Stromal cell of bone marrow (primary cell): ENCODE measurements at places on chromosomes 7 and 10.

- DNase-seq: peak; percentile 49
Measured at GRCh38 chr10:122113161-122113944, 124.4 kb downstream of the TACC2 start.

GRCh38 chr7:94654783-94655125 lies 1.2 kb downstream of the SGCE start:
- no peak for DNase-seq

- DNase-seq: peak; percentile 92
Measured at GRCh38 chr7:81638198-81638597, 131.6 kb downstream of the HGF start.

DNA sequence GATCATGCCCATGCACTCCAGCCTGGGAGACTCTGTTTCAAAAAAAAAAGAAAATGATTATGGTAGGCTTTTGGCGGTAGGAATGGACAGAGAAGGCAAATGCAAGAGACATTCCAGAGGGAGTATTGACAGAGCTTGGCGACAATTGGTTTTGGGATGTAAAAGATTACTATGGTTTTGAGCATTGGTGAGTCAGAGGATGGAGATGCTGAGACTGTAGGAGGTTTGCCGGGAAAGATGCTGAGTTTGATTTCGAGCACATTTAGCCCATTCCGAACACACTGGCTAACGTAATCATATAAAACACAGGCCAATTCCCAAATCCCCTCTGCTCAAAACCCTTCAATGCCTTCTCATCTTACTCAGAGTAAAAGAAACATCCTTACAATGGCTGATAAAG lies 161.6 kb upstream of the MKLN1 start:
- no peak for DNase-seq

- DNase-seq: no peak
Measured at GRCh38 chr10:127149501-127150081, 46.8 kb downstream of the INSYN2A start.

GRCh38 chr10:124619195-124619594 lies 125.0 kb downstream of the FAM53B start:
- no peak for DNase-seq

- DNase-seq: no peak
Measured at GRCh38 chr10:25912866-25913265, 21.2 kb upstream of the MYO3A start.

GRCh38 chr7:157046681-157047080 lies 36.2 kb upstream of the MNX1 start:
- peak; percentile 23 for DNase-seq

DNA sequence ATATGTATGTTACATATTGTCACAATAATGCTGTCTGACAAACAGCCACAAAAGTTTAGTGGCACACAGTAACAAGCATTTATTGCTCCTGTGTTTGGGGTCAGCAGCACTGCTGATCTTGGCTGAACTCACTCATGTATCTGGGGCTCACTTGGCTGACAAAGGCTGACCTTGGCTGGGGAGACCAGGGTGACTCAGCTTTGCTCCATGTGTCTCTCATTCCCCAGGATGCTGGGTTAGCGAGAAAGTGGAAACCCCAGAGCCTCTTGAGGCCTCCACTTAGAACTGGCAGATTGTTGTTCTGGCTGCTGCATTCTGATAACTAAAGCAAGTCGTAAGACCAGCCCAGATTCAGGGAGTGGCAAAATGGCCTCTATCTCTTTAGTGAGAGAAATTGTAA lies 217.3 kb upstream of the HABP2 start:
- peak; percentile 66 for DNase-seq

DNA sequence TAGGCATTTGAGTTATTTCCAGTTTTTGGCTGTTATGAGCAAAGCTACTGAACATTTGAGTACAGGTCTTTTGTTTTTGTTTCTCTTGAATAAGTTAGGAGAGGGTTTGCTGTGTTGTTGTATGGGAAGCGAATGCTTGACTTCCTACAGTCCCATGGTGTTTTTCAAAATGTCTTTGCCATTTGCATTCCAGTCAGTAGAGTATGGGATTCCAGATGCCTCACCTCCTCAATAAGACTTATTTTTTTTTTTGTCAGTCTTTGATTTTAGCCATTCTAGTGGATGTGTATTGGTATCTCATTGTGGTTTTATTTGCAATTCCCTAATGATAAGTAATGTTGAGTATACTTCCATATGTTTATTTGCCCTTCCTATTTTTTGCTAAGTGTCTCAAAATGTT lies 19.4 kb downstream of the CDK13 start:
- DNase-seq: no peak

DNA sequence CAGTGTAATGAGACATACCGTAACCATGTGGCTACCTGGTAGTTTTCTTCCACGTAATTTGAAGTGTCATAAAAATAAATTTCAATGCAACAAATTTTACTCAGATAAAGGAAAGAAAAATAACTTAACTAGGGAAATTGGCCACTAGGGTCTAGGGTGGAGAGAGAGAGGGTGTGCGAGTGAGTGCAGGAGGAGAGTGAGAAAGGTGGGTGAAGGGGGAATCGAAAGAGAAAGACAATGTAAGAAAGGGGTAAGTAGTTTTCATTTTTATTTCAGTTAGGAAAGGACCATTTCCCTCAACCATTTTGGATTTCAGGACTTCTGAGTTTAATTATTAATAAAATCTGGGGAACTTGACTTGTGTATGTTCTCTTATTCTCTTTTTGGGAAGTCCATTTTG lies 27.7 kb upstream of the GLI3 start:
- no peak for DNase-seq

DNA sequence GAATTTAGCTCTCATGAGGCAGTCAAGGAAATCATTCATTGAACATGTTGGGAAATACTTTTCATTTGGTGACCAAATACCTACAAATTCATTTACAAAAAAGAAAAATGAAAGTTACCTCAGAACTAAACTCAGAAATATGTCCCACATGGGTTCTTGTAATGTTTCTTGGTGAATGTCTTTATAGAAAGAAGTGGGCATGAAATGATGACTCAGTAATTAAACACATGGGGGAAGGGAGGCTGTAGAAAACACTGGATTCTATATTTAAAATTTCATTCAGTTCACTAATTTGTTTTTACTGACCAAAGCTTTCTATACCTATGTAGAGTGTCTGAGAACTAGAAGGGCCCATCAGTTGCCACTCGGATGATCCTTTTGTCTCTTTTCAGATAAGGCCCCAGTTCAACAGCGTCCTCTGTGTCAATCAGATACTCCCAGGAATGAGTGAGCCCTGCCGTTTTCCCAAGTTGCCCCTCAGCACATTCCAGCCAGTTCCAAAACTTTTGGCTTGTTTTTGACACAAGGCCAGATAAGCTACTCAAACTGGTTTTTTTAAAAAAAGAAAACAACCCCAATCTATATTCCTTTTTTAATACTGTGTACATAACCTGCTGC lies 49.3 kb upstream of the AGBL3 start:
- no peak for DNase-seq

DNA sequence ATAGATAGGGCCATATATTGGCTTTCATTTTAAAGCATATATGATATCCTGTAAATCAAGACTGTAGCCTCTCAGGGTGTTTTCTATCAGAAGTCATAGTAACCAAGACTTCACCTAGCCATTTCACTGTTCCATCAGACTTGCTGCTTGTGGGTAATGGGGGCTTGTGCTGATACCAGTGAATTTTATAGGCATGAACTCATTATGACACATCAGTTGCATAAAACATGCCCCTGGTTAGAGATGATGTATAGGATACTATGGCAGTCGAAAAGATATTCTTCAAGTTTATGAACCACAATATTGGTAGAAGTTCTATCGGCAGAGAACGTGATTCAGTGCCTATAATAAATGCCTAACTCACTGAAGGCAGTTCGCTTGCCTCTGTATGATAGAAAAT lies 206.4 kb downstream of the ITGB1 start:
- DNase-seq: no peak

GRCh38 chr7:93620057-93620456 lies 45.5 kb upstream of the CALCR start:
- DNase-seq: no peak

GRCh38 chr7:136940917-136941316 lies 72.5 kb downstream of the CHRM2 start:
- no peak for DNase-seq

DNA sequence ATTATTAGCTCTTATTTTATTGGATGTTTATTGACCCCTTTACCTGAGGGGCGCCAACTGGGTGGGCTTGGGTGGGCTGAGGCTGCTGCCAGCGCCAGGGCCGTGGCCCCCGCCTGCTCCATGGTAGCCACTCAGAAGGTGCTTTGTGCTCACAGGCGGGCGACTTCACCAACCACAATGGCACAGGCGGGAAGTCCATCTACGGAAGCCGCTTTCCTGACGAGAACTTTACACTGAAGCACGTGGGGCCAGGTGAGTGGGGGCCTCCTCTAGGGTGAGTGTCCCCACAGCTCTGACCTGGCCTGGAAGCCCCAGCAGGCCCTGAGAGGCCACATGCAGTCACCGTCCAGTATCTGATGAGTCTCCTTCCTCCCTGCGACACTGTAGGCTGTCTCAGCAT lies 4.1 kb downstream of the PPIF start:
- DNase-seq: no peak

DNA sequence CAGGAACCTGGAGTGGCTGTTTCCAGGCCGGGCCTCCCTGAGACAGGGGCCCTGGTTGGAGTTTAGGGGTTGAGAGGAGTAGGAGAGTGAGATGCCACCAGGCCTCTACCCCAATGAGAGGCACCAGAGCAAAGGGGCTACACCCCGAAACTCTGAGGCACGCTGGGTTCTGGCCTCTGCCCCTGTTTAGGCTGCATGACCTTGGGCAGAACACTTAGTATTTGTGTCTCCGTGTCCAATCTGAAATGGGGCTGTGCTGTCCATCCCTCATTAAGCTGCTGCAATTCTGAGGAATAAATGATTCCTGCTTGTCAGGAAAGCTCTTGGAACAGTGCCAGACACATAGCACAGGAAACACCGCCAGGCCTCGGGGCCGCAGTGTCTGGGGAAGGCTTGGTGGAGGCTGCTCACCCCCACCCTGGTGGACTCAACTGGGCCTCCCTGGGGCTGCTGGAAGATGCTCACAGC lies 40.5 kb upstream of the SAMD8 start:
- no peak for DNase-seq

DNA sequence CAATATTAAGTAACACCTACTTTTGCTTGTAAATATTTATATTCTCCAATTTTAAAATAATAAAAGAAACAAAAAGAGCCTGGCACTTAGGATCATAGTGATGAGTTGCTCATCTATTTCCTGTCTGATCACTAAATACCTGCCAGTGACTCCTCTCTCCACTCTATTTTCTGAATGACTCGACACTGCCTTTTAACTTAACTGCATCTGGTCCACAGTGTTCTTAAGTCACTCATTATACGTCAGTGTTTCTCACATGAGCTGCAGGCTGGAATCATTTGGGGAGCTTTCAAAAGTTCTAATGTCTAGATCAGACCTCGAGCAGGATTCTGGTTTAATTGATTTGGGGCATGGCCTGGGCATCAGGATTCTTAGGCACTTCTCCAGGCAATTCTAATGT lies 78.0 kb upstream of the AGBL3 start:
- no peak for DNase-seq

DNA sequence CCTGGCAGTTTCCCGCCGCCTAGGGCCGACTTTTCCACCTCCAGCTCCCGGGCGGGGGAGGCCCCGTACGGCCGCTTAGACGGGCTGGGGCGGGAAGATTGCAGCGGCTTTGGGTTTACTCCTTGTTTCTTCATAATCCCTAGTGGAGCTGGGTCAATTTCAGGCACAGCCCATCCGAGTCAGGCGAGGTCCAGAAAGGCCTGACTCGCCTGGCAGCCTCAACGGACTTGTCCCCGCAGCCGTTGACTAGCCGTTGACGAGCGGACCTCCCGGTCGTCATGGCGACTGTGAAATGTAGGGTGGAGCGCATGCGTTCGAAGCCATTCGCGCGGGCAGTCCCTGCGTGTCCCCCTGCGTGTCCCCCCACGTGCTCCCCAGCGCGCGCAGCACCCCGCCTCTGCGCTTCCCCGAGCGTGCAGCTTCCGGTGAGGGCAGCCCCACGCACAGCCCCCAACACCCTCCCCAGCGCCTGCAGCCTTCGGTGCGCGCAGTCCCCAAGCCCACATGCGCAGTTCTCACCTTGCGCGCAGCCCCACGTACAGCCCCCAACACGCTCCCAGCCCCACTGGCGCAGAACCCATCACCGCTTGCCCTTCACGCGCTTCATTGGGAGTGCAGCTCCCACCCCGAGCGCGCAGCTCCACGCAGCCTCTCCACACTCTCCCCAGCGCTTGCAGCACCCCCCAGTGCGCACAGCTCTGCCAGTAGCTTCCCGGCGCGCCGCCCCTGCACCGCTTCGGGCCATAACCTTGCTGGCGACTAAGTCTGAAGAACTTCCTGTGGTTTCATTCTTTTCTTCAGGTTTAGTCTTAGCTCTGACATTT lies 67.8 kb downstream of the TBX20 start:
- DNase-seq: no peak

DNA sequence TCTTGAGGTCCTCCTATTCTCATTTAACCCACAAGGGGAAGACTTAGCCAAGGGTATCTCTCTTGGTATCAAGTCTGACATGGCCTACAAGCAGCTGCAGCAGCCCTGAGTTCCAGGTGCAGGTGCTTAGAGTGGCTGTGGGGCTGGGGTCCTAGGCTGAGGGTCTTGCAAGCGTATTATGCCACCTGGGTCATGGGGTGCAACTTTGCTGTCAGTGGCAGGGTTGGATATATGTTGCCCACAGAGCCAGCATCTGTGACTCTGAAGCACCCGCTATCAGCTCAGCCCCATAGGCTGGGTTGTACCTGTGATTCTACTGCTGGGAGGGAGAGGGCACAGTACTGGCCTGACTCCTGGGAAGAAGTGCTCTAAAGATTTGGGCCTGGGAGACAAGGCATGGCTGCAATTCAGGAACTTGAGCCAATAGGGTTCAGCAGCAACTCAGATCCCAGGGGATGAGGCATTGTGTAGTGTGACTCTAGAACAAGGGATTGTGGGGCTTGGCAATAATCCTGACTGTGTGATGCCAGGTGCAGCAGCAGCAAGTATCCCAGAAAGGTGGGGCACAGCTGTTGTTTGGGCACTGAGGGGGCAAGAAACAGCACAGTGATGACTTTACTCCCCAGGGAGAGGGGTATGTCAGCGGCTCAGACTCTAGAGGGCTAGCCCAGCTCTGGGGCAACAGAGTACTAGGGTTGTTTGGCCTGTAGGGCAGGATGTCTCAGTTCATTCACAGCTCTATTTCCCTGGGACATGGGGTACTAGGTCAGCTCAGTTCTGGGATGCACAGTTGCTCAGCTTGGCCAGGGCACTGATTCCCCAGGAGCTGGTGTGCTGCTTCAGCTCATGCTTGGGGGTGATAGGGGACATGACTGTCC lies 41.4 kb downstream of the NEURL1 start:
- DNase-seq: no peak

DNA sequence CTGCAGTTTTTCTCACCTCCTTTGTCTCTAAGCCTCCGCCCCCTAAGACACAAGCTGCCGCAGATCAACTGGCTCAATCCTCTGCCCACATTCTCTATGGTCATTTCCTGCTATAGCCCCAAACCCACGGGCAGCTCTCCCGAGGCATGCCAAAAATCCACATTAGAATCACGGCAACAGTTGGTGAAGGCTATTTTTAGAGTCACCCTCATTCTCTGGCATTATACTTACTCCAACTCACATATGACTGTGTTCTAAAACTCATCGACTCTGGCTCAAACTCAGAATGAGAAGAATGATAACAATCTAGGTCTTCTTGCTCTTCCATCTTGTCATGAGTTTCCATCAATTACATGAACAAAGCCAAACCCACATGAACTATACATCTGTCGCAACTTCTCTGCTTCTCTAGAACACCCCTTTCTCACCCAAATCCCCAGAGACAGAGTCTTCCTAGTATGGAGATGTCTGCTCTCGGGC lies 10.9 kb upstream of the KIAA1549 start:
- DNase-seq: peak; percentile 48

- DNase-seq: no peak
Measured at GRCh38 chr7:154987571-154987970, 15.4 kb downstream of the PAXIP1 start.
